MCF 10A (cell line): ENCODE measurements at places on chromosomes 11 and 22. TPM values are rescaled to one million over a fixed set of nuclear protein-coding genes. Genes with fewer than 3 reads are reported as not detected.

- DNase-seq: no peak
Measured at GRCh38 chr22:41642331-41643110, 21.4 kb downstream of the XRCC6 start.

GRCh38 chr11:82901165-82901921 lies at the start of gene DDIAS:
TSS of gene DDIAS (plus strand) at chr11:82901736. CDS start at chr11:82914739, 13,003 bp downstream.
- peak; percentile 99 for DNase-seq

DNA sequence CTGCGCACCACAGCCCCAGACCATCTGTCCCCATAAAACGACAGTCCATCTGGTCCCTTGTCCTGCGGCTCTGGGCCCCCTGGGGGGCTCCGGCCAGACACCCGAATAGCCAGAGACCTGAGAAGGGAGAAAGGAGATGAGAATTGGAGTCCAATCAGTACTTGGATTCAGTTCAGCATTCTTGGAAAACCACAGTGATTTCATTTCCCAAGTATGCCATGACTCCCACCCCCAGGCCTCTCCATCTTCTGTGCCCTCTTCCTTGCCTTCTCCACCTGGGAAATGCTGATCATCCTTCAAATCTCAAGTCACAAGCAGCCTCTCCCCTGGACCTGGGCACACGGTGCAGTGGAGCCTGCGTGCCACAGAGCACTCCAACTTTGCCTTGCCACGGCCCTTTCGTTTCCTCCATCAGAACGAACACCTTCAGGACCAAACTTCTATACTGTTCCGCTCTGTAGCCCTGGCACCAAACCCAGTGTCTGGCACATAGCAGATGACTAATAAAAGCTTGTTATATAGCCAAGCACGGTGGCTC lies 10.9 kb upstream of the MFNG start:
- peak; percentile 84 for DNase-seq

DNA sequence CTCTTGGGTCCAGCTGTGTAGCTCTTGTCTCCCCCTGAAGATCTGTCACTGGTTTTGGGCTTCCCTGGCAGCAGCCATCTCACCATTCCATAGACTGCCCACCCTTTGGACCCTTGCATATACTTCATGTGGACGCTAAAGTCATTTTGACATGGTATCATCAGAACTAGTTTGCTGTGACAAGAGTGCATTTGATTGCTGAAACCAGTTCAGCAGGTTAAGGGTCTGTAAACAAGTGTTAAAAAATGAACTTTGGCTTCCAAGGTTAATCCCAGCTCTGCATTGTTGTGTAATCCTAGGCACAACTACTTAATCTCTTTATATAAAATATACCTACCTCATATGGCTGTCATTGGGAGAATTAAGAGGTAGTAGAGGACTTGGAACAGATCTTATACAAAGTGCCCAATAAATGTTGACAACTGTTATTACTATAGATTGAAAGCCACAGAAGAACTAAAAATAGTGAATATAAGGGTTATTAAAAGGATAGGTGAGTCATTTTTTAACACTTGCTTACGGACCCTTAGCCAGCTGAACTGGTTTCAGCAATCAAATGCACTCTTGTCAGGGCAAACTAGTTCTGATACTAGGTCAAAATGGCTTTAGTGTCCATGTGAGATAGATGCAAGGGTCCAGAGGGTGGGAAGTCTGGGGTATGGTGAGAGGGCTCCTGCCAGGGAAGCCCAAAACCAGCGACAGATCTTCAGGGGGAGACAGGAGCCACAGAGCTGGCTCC lies 29.4 kb downstream of the CCDC90B start:
- no peak for DNase-seq

OR6A2 gene
- 0.17 and 0.28 TPM in 2 replicates for total RNA-seq

GRCh38 chr22:29263791-29264276 lies 3.9 kb downstream of the RHBDD3 start:
- DNase-seq: no peak

CNGA4 gene
- not detected in 2 replicates for total RNA-seq

DNA sequence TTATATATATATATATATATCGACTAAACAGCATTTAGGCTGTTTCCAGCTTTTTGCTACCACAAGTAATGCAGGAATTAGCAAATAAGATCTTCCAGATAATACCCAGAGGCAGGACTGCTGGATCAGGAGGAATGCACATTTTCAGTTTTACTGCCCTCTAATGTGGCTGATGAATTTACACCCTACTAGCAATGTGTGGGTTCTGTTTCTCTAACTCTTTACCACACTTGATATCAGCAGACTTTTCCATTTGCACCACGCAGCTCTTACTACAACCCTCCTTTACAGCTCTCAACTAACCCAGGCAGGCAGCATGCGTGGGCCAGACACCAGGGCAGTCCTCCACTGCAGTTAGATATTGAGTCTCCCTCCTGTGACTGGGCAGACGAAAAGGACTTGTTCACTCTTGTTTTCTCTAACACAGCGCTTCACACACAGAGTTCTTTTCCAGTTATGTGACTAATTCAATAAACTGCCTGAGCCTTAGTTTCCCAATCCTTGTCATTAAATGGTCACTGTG lies 67.7 kb downstream of the IGLL5 start:
- no peak for DNase-seq

- no peak for DNase-seq
Measured at GRCh38 chr22:24878969-24879368, 67.5 kb downstream of the LHFPL7 start.

GRCh38 chr22:42788021-42788420 lies 67.4 kb upstream of the A4GALT start:
- DNase-seq: no peak

DNA sequence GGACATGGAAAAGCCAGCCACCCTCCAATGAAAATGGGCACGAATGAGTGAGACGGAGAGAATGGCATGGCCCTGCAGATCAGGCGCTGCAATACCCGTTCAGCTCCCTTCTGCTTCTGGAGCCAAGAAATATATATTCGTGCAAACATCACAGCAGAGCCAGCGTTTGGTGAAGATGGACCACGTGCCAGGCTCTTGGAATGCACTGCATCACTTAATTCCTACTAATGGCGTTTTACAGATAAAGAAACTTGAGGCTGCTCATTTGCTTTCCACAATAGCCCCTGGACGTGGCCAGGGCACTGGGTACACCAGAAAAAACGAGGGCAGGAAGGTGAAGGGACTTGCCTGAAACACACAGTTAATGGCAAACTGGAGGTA lies 1.6 kb upstream of the FXYD2 start:
- DNase-seq: no peak

DNA sequence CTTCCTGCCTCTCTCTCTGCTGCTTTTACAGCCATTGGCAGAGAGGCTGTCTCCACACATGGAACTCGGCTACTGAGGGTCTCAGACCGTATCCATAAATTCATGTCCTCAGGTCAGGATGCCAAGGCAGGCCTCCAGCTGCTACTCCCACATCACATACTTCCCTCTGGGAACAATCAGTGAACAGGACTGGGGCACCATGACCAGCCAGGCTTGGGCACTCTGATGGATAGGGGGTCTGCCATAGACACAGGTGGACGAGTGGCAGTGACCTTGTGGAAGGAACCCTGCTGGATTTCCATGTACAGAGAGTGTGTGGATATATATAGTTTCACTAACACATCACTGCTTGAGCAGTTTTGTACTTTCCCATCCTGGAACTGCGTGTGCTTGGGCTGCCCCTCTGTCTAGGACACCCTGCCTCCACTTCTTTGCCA lies 97.7 kb upstream of the PARVA start:
- DNase-seq: no peak

DNA sequence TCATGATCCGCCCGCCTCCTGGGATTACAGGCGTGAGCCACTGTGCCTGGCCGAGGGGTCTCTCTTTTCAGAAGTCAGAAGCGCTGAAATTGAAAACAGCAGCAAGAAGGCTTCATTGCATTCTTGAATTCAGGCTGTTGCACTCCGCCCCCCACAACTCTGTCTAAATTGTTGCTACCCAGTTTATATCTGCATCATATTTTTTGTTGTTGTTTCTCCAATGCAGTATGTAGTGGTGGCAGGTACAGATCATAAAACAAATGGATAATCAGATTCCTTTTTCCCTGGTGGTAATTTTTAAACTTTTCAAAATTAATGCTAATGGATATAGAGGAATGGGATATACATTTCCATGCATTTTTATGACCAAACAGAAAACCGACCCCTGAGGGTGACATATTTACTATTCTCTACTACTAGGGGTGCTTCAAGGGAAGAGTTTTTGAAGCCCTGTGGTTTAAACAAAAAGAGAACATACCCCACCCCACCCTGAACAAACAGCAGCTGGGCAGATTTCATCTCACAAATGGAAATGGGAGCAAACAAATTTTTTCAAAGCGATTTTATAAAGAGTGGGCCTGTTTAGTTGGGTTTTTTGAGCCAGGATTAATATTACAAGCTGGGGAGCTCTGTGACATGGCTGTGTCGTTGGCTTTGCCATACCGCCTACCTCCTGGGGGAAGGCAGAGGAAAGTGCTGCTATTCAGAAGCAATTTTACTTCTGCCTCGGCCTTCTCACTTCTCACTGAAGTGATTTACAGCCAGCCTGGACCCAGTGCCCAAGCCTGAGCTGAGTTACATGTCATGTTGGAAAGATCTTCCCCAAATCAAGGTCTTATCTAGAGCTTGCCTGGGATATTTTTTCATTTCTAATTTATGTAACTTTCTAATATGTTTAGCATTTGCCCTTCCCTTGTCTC lies 16.0 kb upstream of the TMA7B start:
- no peak for DNase-seq

DNA sequence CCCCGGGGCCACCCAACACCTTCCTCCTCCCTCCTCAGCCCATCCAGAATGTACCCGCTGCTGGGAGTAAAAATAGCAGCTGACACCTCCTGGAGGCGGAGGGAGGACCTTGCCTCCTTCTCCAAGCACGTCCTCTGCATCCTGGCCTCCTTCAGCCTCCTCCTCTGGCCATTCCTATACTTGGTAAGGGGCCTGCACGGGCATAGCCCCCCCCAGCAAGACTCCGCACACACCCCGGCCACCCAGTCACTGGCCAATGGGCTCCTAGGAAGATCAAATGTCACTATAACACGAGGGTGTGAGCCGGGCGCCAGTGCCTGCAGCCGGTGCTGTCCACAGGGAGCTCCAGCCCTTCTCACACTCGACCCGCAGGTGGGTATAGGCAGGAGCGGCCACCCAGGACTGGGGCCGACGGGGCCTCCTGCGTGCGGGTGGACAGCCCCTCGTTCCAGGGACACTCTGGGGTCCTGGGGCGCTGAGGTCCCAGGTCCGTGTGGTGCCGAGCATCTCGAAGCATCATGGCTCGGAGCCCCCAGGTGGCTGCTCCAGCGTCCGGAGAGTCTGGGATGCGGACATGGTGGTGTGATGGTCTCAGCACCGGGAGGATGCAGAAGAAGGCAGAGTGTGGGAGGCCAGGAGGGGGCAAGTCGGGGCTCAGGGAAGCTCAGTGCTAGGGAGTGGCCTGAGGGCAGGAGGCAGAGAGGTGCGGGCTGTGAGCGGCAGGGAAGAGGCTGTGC lies at the start of gene TNNT3:
Gene TNNT3, plus strand, starts transcription at position 313 of the 737 bp plus-strand sequence. CDS start 3,172 bp downstream, outside the sequence.
- DNase-seq: no peak

GRCh38 chr22:23069502-23070357 lies 589 bp upstream of the GNAZ start:
- peak; percentile 79 for DNase-seq

DNA sequence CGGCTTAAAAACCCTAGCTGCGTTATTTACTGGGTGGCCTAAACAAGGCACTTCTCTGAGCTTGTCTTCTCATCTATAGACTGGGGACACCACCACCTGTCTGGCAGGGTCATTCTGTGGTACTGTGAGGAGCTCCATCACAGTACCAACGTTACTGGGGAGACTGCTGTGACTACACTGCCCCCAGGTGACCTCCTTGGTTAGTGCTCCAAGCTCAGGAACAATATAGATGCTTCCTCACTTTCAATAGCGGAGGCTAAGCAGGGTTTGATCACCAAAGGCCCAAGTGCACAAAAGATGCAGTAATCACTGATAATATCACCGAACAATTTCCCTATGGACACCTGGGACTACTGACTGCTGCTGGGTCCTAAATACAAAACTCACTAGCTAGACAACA lies 18.8 kb downstream of the PRPF19 start:
- peak; percentile 55 for DNase-seq

PATE2 gene
- not detected in 2 replicates for total RNA-seq

DNA sequence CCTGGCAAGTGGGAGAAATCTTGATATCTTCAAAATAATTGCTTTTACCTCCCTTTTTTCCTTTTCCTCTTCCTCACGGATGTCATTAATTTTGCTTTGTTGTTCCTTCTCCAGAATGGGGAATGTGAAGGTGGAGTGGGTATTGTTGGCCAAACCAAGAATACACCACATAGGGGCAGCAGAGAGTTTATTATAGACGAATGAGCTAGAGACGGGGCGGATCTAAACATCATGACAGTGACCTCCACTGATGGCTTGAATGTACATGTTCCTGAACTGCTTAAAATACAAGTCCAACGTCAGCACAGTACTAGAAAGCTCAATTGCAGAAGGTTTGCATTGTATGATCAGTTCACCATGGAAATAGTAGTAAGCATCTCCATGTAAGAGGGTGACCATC lies 122.3 kb upstream of the SNX19 start:
- DNase-seq: peak; percentile 56

POU2F3 gene
- total RNA-seq: not detected in 2 replicates

GRCh38 chr22:46033256-46034200 lies 56.6 kb upstream of the WNT7B start:
- DNase-seq: no peak

GRCh38 chr11:112949781-112950575 lies 11.2 kb upstream of the NCAM1 start:
- DNase-seq: no peak

DNA sequence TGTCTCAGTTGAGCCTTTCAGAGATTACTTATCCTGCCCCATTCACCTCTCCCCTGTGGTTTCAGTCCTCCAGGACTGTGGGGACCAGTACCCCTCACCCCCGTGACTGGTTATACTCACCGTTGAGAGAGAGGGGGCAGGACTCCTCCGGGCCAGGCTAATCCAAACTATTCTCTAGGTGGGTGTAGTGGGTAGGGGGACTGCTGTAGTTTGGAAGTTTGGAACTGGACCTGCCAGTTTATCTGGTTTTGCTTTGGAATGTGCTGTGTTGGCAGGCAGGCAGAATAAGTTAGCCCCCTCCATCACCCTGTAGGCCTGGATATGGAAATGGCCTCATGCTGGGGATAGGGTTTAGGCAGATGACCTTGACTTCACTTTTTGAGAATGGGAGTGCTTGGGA lies 13.5 kb downstream of the TEAD1 start:
- no peak for DNase-seq

DNA sequence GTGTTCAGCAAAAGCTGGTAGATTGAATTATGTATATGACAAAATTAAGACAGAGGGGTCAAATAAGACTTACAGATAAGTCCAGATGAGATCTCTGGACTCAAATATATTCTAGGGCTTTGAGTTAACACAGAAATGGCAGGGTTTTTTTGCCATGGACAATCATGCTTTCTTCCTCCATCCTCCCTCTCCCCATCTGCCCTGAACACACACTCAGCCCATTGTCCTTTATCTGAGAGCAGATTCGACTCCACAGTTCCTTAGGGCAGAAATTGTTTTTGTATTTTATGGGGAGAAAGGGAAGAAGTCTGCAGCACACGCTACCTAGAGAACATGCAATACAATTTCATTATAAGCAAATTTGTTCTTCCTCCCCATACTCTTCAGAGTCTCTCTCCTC lies 86.8 kb downstream of the SLC1A2 start:
- no peak for DNase-seq
